ENCODE measurements at places on chromosomes 2 and 18.

GRCh38 chr2:218281449-218281848 lies 10.9 kb downstream of the TMBIM1 start:
- no peak for DNase-seq

DNA sequence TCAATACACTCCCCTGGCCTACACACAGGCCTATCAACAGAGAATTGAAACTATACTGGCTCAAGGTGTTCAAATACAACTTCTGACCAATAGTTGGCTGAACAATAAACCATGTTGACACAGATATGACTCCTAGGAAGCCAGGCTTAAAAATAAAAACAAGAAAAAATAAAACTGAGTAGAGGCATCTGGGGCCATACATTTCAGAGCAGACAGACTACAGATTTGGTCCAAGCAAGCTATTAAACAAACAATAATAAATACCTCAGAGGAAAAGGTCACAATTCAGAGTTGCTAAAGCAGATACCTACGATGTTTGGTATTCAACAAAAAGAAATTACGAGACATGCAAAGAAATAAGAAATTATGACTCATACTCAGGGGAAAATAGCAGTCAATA lies 132.8 kb upstream of the ACVR2A start:
- DNase-seq, result no peak

DNA sequence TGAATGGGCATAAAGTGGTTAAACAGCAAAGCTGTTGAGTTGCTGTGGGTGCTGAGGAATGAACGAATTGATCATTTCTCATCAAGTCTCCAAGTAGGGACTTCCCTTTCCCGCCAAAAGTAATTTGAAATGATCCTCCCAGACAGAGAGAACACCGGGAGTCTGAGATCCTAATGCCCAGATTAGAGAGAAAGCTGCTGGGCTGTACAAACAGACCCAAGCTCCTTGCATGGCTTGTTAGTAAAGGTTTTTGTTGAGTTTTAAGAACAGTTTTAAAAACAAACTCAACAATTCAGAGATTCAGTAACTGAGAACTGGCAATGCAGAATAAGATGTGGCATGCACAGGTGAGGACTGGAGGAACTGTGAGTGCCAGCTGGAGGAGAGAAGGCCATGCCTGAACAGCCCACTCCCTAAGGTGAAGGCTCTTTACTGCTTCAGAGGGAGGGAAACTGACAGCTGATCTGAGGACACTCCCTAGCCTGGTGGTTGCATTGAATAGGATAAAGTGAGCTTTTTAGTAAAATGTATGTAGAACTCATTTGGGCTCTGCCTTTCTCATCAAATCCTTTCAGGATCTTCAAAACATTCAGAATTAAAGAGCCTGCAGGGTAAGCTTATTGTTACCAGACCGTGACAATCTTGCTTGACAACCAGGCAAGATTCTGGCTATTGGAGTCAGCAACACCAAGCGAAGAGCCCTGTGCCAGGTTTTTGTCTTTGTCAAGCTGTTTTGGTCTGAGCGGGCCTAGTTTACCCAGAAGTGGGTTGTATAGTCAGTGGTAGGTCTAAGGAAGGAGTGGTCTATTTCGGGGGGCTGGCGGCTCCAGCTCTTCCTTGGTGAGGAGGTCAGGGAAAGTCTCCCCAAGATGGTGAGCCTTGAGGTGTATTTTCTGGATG lies 63.2 kb upstream of the IGFBP5 start:
- DNase-seq, result no peak

DNA sequence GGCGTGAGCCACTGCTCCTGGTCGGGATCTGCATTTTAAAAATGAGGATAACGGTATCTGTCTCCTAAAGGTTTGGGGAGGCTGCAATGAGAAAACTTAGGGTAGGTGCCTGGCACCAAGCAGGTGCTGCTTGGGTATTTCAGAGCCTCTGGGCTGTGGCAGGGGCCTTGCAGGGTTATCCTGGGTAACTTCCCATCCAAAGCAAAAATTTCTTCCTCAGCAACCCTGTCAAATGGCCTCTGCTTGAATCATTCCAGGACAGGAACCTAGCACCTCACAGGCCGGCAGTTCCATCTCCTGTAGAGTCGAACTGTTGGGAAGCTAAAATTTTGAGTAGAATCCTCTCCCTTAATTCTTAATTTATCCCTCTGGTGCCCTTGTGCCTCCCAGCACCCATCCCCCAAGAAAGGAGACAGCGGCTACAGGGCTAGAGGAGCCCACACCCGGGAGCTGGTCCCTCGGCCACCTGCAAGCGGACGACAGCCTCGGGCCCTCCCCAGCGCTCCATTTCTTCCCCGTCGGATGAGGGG lies 868 bp downstream of the CGREF1 start:
- no peak for DNase-seq

DNA sequence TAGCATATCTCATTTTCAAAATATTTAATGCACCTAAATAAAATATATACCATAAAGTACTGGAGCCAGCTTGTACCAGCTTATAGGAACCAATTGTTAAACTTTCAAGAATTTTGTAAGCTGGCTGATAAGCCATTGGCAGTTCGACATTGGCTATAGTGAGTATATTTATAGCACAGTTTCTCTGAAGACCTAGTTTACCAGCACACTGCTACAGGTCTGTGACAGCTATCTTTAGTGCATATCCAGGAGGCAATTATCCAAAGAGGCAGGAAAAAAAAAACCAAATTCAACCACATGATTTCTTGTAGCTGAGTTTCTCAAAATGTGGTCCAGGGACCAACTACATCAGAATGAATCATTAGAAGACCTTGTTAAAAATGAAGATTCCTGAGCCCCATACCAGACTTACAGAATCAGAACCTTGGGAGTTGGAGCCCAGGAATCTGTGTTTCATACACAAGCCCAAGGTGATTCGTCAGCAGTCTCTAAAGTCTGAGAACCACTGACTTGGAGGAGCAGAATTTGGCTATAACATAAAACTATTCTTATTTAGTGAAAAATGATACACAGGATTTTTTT lies 279.0 kb upstream of the NRP2 start:
- no peak for DNase-seq

DNA sequence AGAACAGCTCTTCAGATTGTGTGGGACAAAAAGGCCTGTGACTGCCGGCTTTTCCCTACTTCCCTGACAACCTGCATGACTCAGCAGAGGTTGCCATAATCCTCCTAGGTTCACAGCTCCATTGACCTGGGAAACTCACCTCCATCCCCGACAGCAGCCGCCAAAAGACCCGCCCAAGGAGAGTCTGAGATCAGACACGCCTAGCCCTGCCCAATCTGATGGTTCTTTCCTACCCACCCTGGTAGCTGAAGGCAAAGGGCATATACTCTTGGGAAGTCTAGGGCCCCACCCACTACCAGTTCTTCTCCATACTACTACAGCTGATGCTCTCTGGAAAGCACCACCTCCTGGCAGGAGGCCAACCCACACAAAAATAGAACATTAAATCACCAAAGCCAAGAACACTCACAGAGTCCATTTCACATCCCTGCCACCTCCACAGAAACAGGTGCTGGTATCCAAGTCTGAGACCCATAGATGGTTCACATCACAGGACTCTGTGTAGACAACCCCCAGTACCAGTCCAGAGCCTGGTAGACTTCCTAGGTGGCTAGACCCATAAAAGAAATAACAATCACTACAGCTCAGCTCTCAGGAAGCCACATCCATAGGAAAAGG lies 140.6 kb downstream of the NETO1 start:
- DNase-seq, result no peak

DNA sequence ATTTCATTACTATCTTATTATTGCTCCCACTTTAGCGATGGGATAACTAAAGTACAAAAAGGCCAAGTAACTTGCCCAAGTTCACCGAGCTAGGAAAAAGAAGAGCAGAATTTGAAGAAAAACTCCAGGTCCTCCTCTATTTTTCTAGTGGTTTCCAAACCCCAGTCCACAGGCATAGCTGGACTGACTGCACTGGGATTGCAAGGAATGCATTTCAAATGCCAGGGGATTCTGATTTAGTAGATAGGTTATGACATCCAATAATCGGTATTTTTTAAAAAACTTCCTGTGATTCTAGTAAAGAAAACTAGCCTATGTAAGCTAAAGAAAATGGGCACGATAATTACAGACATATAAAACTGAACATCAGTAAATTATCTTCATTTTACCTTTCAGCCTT lies 62.7 kb upstream of the GALNT5 start:
- no peak for DNase-seq

DNA sequence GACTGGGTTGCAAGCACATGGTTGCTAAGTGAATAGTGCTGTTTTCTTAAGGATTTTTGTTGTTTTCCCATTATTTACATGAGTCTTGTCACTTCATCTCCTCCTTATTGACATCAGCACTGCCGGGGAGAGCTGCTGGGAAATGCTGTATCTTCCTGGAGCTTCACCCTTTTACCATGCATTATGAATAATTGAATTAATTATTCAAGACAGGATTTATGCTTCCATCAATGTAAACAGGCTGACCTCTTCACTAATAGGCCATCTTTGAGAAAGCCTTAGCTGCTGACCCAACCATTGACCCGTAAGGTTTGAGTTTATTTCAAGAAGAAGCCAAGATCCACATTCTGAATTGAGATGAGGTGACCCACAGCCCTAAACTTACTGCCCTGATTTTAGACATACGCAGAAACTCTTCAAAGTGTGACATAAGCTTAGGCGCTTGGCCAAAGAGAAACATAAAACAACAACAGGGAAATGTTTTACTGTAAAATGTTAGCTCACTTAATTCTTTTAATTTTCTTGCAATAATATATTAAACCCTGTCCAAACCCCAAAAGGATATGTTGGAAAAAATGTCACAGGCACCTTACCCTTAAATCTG lies 365.5 kb upstream of the SYT4 start:
- no peak for DNase-seq

DNA sequence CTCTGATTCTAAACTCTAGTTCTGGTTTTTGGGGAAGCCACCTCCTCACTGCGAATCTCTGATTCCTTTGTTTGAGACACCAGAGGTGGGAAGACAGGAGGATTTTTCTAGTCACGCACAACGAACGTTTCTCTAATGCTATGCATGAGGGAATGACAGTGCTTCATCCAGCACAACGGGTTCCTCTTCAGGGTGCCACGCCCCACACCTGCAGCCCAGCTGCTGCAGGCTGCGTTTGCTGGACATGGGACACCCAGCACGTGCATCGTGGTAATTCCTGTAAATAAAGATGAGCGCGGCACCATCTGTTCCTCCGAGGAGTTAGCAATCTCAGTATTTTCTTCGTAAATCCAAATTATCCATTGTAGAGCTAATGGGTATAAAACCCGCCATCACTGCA lies 37.5 kb upstream of the TPO start:
- no peak for DNase-seq

GRCh38 chr2:239160226-239161143 lies 240.3 kb downstream of the HDAC4 start:
- peak; percentile 19 for DNase-seq

DNA sequence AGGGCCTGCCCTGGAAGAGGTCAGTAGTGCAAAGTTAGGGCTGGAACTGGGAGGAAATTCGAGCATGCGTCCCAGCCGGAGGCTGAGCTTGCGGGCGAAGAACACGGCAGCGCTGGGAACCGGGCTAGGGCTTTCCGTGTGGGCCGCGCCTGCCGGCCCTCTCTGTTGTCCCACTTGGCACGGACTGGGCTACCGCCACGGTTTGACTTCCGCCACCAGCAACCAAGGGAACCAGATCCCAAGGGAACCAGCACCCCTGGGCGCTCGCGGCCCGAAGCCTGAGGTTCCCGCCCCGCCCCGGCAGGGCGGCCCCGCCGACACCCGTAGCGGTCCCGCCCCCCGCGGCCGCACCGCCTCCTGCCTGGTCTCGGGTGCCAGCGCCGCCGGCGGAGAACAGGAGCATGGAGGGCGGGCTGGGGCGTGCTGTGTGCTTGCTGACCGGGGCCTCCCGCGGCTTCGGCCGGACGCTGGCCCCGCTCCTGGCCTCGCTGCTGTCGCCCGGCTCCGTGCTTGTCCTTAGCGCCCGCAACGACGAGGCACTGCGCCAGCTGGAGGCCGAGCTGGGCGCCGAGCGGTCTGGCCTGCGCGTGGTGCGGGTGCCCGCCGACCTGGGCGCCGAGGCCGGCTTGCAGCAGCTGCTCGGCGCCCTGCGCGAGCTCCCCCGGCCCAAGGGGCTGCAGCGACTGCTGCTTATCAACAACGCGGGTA lies at the start of gene SPR:
TSS of gene SPR (plus strand) at position 377 of the 708 bp plus-strand sequence. CDS start at position 402, 25 bp downstream.
- DNase-seq, result peak; percentile 77

DNA sequence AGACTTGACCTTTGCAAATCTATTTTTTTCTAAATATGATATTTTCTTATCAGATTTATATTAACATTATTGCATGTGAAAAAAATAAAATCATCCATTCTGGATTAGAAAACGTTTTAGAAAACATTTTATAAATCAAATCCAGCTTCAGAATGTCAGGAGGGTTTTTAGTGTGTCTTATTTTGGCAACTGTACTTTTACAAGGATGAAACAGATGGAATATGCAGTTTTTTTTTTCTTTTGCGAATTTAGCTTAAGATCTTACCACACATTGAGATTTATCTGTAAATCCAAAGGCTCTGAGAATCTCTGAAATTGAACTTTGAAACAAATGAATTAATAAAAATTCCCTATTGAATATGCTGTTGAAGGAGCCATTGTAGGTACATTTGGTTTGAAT lies 36.7 kb downstream of the FAM171B start:
- DNase-seq, result no peak
